ENCODE measurements at places on chromosomes 1 and 21.

DNA sequence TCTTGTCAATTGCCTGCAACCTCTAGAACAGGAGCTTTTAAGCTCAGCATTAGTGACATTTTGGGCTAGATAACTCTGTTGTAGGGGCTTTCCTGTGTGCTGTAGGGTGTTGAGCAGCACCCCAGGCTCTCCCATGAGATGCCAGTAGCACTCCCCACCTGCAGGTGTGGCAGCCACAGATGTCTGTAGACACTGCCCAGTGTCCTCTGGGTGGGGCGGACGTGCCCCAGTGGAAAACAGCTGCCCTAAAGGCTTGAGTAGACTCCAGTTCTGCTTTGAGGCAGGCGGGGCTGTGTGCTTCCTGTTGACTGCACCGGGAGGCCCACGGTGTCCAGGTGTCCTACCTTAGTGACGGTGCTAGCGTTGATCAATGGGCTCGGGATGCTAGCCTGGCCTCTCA lies 16.9 kb upstream of the PWP2 start:
- DNase-seq, result no peak

- no peak for DNase-seq
These were observed 36.1 kb downstream of the KANK4 start for GRCh38 chr1:62282909-62283755.

GRCh38 chr21:29287383-29287782 lies 11.3 kb upstream of the BACH1 start:
- no peak for DNase-seq

GRCh38 chr1:161137881-161138280 lies 5.4 kb upstream of the DEDD start:
- DNase-seq, result no peak

- DNase-seq, result no peak
These were observed 13.5 kb downstream of the GNG4 start for GRCh38 chr1:235635938-235636662.

DNA sequence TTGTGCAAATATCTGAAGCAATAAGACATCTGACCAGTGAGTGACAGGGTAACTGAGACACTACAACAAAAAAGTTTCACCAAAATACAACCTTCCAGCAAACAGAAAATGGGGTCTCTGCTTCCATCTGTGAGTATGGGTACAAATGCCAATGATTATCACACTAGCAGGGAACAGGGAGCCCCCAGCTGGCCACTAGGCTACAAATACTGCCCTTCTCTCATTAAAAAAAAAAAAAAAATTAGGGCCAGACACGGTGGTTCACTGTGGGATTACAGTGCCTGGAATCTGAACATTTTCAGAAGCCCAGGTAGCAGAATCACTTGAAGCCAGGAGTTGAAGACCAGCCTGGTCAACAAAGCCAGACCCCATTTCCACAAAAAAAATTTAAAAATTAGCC lies 48.4 kb upstream of the EDARADD start:
- no peak for DNase-seq

DNA sequence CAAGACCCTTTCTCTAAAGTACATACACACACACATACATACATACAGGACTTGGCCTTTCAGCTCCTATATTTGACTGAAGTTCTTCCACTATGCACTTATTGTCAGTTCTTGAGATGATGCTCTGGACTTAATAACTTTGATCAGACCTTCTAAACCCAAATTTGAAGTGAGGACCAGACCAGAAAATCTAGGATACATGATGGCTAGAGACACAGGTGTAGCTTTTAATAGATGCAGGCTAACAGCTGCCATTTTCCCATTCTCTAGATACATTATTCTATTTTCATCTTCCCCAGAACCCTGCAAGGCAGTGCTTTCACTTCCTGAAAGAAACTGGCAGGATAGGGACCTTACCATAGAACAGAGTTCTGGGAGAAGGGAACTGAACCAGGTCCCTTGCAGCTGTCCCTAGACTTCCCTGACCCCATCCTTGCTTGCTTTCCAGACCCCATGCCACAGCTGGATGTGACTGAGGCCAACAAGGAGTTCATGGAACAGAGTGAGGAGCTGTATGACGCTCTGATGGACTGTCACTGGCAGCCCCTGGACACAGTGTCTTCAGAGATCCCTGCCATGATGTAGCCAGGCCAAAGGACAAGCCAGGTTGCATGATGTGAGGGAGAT lies 14.9 kb upstream of the RAB42 start:
- no peak for DNase-seq

GRCh38 chr1:210535761-210536160 lies 207.1 kb downstream of the HHAT start:
- DNase-seq, result no peak

All from activated effector memory CD4-positive, alpha-beta T cell treated with Interleukin-2 at 50 U/mL for 16 hours (primary cell).